ENCODE measurements at places on chromosomes 2 and 18.
A peak's percentile ranks its signal among the peaks of the same experiment; 100 is the strongest.

GRCh38 chr2:65622951-65623535 is 190.6 kb upstream of the SPRED2 start:
- no peak for DNase-seq

GRCh38 chr2:171706152-171706803 is 19.0 kb downstream of the DYNC1I2 start:
- DNase-seq = no peak

- no peak for DNase-seq
These were observed 105.3 kb downstream of the COMMD1 start for GRCh38 chr2:62010632-62011256.

DNA sequence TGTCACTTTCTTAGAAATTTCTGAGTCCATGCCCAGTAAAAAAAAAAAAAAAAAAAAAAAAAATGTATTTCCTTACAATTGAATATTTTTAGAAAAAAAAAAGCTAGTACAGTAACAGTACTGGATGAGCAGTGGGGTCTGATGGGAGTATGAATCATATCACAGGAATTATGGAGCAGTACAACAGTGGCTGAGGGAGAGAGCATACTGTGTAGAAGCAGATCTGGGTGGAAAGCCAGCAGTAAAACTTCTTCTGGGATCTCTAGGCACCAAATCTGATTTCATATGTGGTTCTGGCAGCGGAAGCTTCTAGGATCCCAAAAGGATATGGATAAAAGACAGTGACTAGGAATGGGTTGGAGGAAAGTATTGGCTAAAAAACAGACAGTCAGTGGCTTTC is 414.9 kb upstream of the FSHR start:
- no peak for DNase-seq

GRCh38 chr2:98078701-98079100 is 8.3 kb upstream of the VWA3B start:
- DNase-seq = no peak

DNA sequence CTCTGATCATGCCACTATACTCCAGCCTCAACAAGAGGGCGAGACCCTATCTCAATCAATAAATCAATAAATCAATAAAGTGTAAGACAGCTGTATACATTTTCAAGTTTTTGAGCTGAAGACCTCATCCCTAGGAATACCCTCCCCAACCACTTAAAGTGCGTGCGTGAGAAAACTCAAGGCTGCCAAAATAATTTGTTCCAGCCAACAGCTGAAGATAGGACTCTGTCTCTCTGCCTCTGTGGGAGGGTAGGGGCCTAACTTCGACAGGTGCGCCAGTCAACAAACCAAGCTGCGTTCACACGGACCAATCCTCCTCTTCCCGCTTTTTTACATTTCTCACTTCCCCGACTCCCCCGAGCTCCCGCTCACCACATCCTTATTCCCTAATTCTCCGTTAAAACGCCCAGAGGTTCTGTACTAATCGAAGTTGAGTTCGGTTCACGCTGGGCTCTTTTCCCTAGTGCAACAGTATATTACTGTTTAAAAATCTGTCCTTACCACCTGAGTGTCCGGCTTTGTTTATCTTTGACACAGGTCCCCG is 618 bp downstream of the POLR2D start:
- DNase-seq = no peak

DNA sequence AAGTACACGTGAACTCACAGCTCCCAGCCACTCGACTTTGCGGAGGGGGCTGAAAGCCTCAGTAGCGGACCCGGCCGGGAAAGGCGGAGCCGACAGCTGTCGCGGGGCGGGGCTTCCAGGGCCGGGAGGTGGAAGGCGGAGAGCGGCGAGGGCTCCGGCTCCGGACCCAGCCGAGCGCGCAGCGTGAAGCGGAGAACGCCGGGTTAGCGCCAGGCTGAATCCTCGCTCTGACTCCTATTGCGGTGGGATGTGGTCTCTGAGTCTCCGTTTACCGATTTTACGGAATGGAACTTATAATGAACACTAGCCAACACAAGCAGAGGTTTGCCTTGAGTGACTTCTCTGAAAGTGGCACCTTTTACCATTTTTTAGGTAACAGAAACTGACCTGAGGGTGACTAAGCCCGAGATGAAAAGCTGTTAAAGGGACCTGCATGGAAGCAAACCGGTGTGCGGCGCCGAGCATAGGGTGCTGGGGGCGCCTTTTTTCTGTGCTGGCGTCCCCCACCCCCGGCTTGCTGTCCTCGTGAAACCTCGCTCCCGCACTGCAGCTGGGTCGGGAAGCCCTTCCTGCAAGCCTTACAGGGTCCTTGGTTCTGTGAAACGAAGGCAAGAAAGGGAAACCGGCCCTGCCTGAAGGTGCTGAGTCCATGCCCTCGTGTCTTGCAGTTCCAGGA is 72.9 kb downstream of the EN1 start:
- DNase-seq = peak; percentile 68

DNA sequence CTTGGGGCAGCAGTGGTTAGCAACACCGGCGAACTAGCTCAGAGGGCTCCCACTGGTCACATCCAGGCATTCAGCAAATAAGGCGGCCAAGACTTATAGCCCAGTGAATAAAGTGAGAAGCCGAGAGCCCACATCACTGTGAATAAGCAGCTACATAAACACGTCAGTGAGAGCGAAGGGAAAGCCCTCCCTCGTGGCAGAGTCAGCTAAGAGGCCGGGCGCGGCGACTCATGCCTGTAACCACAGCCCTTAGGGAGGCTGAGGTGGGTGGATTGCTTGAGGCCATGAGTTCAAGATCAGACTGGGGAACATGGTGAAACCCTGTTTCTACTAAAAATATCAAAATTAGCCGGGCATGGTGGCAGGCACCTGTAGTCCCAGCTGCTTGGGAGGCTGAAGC is 5.2 kb downstream of the D2HGDH start:
- no peak for DNase-seq

DNA sequence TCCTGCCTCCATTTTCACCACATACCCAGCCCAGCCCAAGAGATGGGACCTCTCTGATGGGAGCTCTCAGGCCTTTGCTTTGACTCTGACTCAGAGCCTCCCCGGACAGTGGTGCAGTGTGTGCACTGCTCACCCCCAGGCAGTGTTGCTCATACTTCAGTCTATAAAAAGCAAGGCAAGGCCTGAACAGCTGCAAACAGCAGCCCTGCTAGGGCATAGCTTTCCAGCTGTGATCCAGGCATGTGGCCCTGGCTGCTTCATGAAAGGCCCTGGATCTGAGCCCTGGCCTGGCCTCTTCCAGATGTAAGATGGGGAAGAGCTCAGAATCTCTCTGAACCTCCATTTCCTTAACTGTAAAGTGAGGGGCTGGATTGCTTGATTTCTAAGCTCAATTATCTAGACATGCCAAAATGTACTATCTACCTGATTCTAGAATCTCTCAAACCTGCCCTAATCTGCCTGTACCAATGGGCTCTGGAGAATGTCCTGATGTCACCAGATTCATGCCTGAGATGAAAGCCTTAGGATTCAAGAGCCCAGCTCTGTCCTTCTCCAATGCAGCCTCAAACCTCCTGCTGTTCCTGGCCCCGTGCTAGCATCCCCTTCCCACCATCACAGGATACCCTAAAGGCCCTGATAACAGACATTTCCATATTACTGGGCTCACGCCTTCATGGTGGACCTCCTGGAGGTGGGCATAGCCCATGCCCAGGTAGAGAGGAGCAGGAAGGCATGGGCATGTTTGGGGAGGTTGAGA is 206.9 kb downstream of the ARL4C start:
- no peak for DNase-seq

DNA sequence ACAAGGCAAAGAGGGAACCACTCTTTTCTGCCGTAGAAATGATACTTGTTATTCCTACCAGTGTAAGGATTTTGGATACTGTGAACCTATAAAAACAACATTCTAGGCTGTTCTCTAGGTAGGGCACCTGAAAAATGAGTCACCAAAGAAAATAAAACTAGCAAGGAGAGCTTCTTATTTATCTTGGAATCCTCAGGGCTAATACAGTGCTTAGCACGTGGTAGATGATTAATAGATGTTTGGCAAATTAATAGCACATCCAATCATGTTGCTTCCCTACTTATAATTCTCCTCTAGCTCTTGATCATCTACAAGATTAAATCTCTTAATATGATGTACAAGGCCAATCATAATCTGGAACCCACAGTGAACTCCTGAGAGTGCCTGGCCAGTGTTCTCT is 73.1 kb downstream of the AAK1 start:
- no peak for DNase-seq

DNA sequence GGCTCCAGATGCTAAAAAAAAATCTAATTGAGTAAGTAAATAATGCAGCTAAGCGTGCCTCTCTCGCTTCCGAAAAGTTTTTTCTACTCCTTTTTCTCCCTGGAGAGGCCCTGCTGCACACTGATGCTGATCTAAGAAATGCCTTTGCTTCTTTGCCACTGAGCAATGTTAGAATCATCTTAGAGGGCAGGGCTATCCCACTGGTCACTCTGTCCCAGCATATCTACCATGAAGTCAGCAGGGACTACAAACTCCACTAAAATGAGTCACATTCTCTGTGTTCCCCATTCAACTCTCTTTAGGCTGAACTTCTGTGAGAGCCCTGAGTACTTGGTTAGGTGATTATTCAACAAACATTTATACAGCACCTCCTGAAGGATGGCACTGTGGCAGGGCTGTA is 127.6 kb upstream of the LYPD1 start:
- no peak for DNase-seq

DNA sequence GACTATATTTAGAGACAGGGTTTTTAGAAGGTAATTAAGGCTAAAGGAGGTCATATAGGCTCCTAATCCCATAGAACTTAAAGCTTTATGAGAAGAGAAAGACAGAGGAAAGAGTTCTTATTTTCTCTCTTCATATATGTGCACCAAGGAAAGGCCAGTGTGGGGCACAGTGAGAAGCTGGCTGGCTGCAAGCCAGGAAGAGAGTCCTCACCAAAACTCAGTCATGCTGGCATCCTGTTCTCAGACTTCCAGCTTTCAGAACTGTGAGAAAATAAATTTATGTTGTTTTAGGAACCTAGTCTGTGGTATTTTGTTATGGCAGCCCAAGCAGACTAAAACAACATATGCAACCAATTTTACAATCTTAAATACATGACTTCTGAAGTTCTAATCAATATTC is 31.5 kb upstream of the ATIC start:
- no peak for DNase-seq

- DNase-seq = no peak
These were observed 97.8 kb downstream of the BABAM2 start for GRCh38 chr2:27988306-27988705.

DNA sequence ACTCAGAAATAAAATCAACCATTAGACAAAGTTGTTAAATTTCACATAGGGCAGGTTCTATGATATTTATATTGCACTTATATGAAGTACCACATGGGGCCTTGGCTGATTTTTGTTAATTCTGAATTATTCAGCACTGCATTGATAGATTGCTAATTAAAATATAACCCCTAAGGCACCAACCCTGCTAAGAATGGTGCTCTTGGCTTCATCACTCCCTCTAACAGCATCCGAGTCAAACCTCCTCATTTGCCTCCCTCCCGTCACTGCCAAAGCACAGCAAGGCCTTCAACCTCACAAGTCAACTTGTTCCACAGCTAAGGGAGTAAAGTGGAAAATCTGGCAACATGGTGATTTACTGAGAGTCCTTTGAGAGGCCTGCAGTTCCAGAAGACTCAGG is 27.0 kb downstream of the MYO5B start:
- DNase-seq = no peak

DNA sequence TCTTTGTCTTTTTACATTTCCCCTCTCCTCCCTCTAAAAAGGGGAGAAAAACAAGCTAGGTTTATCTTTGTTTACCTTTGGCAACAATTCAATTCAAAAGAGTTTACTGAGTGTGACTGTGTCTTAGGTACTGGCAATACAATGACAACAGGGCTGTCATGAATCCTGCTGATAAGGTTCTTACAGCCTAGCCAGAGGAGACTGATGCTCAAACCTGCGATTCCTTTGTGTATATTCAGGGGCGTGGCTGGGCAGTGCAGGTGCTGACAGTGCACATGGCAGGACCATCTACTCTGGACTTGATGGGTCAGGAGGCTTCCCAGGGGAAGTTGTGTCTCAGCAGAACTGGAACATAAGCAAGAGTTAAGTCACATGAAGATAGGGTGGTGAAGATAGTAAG is 23.2 kb upstream of the TTN start:
- no peak for DNase-seq

- DNase-seq = no peak
These were observed 3.5 kb downstream of the NCKAP1 start for GRCh38 chr2:183034806-183035205.

- no peak for DNase-seq
These were observed 96.6 kb upstream of the GPR45 start for GRCh38 chr2:105144941-105145300.

GRCh38 chr18:23283916-23284430 is 148.7 kb downstream of the CABLES1 start:
- DNase-seq = no peak

DNA sequence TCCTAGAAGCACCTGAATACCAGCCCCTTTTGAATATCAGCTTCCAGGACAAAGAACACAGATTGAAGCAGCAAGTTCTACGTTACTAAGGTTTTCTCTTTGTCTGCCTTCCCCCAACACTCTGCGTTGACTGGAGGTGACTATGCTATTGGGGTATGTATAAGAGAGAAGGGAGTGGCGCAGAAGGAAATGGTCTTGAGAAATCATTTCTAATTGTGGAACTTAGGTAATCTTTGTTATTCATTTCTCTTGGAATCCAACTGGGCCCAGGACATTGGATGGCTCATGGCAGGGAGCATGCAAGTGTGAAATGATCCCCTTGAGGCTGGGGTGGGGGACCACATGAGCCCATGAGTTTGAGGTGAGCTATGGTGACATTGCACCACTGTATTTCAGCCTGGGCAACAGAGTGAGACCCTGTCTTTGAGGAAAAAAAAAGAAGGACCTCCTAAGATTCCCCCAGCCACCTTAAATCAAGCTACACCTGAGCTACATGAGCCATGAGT is 29.7 kb downstream of the XDH start:
- no peak for DNase-seq

DNA sequence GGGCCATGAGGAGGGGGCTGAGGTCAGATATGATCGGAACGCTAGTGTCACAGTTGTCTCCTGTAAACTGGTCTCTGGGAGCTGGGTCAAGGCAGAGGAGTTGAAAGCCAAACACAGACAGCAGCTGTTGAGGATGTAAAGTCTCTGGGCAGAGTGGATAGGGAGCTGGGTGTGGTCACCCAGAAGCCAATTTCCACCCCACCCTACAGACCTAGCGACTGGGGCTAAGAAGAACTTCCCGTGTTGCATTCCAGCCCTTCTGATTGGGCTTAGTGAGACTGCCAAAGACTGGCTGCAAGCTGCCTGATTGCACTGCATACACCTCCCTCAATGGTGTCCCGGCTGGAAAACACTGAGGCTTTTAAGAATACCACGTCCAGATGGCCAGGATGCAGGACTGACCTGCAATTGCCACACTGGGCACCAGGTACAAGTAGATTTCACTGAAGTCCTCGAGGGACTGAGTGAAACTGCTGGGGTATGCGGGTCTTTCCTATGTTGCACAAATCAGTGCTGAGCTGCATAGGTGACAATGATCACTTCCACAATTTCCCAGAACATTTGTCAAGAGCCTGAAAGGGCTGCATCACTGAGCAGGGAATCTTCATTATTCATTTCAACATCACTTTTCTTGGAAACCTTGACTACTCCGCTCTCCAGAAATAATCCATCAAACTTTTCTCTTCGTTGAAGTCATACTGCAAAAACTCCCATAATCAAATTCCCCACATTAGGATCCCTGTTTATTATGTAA is 43.1 kb upstream of the EML4 start:
- no peak for DNase-seq

GRCh38 chr18:12645254-12645653 is 12.7 kb downstream of the SPIRE1 start:
- no peak for DNase-seq

GRCh38 chr2:25960920-25961319 is 21.4 kb downstream of the KIF3C start:
- no peak for DNase-seq

Data from heart left ventricle (tissue), 16 donors.